ENCODE measurements at places on chromosomes 3 and 15.

- no peak for DNase-seq
Observed at GRCh38 chr15:26261413-26261812, 398.3 kb upstream of the ATP10A start.

- no peak for DNase-seq
Observed at GRCh38 chr3:59268170-59268569, 218.3 kb upstream of the CFAP20DC start.

- DNase-seq: no peak
Observed at GRCh38 chr3:106371971-106372805, 503.4 kb upstream of the CBLB start.

- DNase-seq: no peak
Observed at GRCh38 chr3:159881828-159882309, 106.8 kb upstream of the IL12A start.

DNA sequence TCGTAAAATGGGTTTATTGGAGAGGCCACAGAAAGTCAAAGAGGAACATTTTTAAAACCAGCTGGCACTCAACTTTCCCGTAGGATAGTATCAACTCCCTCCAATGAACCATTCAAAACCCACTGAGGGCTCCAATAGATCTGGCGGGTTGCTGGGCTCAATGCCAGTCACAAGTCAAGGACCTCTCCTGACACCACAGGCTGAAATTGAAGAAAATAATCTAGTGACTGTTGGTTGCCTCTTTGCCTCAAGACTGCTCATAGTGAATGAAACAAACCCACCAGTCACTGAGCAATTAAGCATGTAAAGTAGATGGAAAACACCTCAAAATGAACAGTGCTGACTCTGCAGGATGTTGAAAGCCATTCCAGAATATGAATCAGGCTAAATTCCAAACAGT is 500.6 kb upstream of the AGTR1 start:
- DNase-seq: no peak

- DNase-seq: no peak
Observed at GRCh38 chr3:115085197-115085865, 61.8 kb downstream of the ZBTB20 start.

GRCh38 chr15:49410641-49411040 is 12.4 kb upstream of the FGF7 start:
- no peak for DNase-seq

GRCh38 chr3:101643861-101644613 is 32.9 kb downstream of the ZBTB11 start:
- no peak for DNase-seq

GRCh38 chr3:137110392-137110996 is 152.7 kb downstream of the IL20RB start:
- no peak for DNase-seq

- DNase-seq: no peak
Observed at GRCh38 chr15:58115692-58116091, 22.5 kb upstream of the AQP9 start.

DNA sequence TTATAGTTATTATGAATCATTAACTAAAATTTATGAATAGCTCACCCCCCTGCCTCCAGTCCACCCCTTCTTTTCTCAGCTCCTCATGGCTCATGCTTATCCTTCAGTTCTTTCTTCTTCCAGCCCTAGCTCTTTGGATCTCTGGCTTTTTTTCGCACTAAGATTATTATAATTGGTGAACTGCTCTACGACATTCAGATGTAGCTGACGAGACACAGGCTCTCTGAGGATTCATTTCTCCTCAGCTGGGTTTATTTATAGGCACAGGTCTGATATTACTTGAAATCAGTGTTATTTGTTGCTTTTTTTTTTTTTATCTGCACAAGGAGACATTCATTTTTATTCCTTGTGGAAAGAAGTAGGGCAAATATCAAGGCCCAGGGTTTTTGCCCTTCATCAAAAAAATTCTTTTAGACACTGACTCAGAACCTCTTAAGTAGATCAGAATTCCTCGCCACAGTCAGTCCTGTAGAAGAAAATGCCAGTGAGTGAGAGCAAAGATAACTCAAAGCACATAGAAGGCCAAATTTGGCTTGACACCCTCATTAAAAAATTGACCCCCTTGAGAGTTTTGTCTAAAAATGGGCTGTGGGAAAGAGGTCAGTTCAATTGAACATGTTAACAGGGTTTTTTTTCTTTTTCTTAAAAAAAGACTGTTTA is 106.6 kb downstream of the MYH15 start:
- DNase-seq: no peak

- no peak for DNase-seq
Observed at GRCh38 chr3:29183346-29184087, 97.4 kb upstream of the RBMS3 start.

- no peak for DNase-seq
Observed at GRCh38 chr15:63079947-63080626, 37.5 kb downstream of the TPM1 start.

- no peak for DNase-seq
Observed at GRCh38 chr15:77702211-77702957, 69.7 kb upstream of the LINGO1 start.

DNA sequence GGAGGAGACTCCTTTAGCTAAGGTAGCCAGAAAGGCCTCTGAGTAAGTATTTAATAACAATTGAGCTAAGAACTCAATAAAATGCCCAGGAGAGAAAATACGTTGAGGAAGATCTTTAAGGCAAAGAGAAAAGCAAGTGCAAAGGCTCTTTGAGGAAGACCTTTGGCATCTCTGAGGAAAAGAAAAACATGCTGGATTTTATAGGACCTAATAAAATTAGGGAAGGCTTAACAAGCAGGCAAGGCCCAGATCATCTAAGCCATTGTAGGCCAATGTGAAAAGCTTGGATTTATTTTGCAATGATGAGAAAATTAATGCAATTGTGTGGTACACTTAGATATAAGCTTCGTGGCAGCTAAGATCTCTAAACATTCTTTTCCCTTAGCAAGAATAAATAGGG is 75.7 kb downstream of the P3H2 start:
- DNase-seq: no peak

All from left forelimb (tissue), 1 donor.